ENCODE measurements at places on chromosomes 1 and 21.

DNA sequence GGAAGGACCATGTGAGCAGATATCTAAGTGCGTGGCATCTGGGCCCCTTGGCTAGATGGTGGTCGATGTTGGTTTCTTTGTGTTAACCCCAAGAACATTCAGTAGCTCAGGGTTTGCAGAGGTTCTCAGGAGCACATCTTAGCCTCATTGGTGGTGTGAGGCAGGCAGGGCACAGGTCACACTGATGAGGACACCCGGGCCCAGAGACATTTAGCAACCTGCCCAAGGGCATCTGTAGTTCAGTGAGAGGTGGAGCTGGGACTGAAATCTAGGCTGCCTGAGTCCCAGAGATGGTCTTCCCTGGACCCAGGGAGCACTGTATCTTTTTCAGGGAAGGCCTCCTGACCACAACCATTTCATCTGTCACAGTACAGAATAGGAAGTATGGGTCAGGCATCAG, 859 bp upstream of the SLC5A9 start:
- no peak for DNase-seq

- DNase-seq: no peak
Measured at GRCh38 chr1:64699327-64699726, 45.5 kb upstream of the RAVER2 start.

- no peak for DNase-seq
Measured at GRCh38 chr1:51433269-51433971, 85.6 kb downstream of the EPS15 start.

DNA sequence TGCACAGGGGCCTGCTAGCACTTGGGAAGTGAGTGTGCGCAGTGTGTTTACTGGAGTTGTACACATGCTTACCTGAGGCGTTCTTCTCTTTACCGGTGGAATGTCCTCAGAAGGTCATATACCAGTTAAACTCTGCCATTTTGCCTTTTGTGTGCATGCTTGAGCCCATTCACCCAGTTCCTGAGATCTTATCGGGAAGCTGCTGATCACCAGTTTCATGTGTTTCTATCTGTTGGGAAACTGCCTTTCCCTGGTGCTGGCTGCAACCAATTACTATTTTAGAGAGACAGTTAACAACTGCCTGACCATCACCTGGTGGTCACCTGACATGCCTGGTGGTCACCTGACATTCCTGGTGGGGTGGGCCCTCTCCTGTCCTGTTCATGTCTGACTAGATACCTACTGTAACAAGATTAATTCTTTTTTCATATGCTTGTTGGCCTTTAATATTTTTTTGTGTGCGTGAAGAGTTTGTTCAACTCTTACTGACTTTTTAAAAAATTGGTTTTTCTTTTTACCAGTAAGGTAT, 137.0 kb downstream of the RASAL2 start:
- DNase-seq: no peak

GRCh38 chr1:90045853-90046563, 51.1 kb downstream of the ZNF326 start:
- no peak for DNase-seq

- DNase-seq: no peak
Measured at GRCh38 chr21:26019236-26019635, 151.3 kb downstream of the APP start.

DNA sequence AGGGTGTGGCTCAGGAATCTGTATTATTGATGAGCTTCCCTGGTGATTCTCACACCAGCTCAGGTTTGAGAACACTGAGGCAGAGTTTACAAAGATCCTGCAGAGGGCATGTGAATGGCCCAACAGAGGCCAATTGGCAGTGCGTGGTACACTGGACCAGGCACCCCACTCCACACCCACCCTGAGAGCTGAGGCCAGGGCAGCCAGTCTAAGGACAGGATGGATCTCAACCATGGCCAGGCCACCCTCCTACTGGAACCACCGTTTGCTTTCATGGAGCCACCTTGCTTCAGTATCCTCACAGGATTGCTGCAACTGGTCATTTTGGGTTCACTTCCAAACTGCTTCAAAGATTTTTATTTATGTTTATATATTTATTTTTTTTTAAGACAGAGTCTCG, 7.3 kb upstream of the RASSF5 start:
- DNase-seq: no peak

- DNase-seq: no peak
Measured at GRCh38 chr1:90412563-90412962, 304.5 kb downstream of the BARHL2 start.

GRCh38 chr1:224541901-224542630, 74.1 kb upstream of the CNIH3 start:
- no peak for DNase-seq

- DNase-seq: no peak
Measured at GRCh38 chr1:93328809-93329760, 16.6 kb upstream of the DR1 start.

DNA sequence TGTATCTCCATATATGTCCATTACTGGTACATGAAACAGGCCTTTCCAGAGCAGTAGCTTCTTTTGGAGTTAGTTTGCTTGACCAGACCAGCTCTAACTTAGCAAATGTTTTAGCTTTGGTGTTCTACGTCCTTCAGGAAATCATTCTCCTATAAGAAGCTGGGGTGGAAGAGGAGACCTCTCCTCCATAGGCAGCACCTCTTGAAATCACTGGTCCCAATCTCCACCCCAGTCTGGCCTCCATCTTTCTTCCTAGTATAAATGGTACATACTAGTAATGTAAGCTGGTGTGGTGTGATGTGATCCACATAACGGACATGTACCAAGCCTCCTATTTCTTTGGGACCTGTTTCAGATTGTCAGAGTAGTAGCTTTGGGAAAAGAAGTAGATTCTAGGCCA, 171.4 kb downstream of the DHRS3 start:
- no peak for DNase-seq

- no peak for DNase-seq
Measured at GRCh38 chr1:3523980-3524379, 69.5 kb downstream of the ARHGEF16 start.

DNA sequence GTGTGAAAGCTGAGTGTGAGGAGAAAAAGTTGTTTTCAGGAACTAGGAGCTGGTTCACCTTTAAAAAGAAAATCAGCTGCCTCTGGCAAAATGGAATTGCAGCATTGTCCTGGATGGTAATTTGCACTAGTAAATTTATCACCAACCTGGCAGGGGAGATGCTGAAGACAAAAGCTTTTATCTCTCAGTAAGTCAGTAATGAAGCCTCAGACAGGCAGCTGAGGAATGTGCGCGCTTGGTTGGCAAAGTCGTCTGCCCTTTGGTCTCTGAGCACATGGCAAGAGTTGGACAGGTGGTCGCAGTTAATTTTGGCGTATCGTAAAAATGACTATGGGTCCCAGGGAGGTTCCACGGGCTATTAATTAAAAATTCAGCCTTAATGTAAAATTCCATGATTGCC, 131.9 kb downstream of the BACH1 start:
- DNase-seq: no peak

- DNase-seq: no peak
Measured at GRCh38 chr1:205012391-205013140, 30.4 kb upstream of the CNTN2 start.

- no peak for DNase-seq
Measured at GRCh38 chr1:238628110-238628509, 737.4 kb upstream of the ZP4 start.

- DNase-seq: no peak
Measured at GRCh38 chr1:64651841-64652240, 93.0 kb upstream of the RAVER2 start.

GRCh38 chr1:74703386-74704182, 29.3 kb downstream of the CRYZ start:
- DNase-seq: no peak

DNA sequence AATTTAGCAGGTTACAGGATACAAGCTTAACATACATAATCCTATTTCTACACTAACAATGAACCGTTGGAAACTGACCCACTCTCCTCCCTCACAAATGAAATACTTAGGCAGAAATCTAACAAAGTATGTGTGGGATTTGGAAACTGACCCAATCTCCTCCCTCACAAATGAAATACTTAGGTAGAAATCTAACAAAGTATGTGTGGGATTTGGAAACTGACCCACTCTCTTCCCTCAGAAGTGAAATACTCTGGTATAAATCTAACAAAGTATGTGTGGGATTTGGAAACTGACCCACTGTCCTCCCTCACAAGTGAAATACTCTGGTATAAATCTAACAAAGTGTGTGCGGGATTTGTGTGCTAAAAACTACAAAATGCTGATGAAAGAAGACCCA, 60.3 kb downstream of the TRAF5 start:
- no peak for DNase-seq

GRCh38 chr21:40615505-40616376, 231.2 kb downstream of the DSCAM start:
- DNase-seq: no peak

- DNase-seq: no peak
Measured at GRCh38 chr1:219352961-219353651, 179.4 kb downstream of the LYPLAL1 start.

- no peak for DNase-seq
Measured at GRCh38 chr1:239987103-239987745, 104.5 kb upstream of the FMN2 start.

DNA sequence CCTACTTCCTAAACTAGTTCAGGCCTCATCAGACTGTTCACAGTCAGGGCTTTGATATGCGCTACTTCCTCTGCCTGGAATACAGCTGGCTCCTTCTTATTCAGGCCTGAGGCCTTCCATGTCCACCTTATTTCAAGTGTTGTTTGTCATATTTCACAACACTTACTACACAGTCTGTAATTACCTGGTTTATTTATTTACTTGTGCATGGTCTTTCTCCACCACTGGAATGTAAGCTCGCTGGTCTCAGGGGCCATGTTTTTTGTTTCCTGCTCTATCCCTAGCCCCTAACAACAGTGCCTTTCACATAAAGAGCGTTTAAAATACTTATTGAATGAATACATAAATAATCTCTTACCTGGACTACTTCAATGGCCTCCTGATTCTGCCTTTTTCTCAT, 4.6 kb upstream of the SRSF4 start:
- DNase-seq: no peak

GRCh38 chr1:15094719-15095495, 58.6 kb upstream of the TMEM51 start:
- no peak for DNase-seq

GRCh38 chr1:234040446-234041317, 136.2 kb downstream of the SLC35F3 start:
- no peak for DNase-seq

DNA sequence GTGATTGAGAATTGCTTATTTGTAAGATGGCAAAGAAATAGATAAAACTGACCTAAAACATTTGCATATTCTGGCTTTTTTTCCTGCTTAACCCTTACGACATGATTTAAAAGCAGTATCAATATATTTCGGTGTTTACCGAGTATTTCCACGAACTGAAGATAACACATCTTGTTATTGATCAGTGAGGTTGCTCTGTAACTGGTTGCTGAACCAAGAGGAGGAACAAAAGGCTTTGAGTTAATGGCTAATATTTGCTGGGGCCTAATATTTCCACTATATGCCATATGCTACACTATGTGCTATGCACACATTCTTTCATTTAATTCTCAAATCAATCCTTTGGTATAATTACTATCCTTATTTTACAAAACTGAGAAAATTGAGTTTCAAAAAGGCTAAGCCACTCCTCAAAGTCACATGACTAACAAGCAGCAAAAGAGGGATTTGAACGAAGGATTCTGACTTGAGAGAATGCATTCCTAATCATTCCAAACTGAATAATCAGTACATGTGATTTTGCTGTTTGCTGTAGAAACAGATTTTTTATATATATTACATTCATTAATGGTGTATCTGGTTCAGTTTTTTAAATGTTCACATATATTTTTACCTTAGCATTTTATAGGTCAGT, 346.0 kb downstream of the USP25 start:
- DNase-seq: no peak

- DNase-seq: no peak
Measured at GRCh38 chr21:29616209-29616751, 317.6 kb downstream of the BACH1 start.

GRCh38 chr21:38385427-38386175, 112.7 kb downstream of the ERG start:
- DNase-seq: no peak

GRCh38 chr21:24590261-24590660, 1017.0 kb downstream of the MRPL39 start:
- no peak for DNase-seq

DNA sequence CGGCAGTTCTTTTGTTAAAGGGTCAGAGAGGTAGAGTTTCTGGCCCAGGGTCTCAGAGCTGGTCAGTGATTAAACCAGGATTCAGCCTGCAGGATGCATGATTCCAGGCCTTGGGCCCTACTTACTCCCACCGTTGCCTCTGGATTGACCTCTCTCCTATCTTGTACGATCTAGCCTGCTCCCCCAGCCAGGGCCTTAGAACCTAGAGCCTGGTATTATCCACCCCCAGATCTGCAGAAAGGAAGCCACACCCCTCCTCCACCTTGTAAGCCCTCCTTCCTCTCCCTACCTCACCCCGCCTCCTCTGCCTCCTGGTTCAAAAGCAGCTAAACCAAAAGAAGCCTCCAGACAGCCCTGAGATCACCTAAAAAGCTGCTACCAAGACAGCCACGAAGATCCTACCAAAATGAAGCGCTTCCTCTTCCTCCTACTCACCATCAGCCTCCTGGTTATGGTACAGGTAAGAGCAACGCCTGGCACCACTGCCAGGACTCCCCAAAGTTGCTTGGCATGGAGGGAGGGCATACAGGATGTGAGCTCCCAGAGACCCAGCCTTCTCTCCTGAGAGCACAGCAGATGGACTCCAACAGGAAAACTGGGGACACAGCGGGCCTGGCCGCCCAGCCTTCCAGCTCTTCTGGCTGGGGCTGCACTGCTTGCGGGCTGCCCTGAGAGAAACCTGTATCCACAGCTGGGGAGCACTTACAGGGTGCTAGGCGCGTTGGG, at the start of gene CD52:
Gene CD52, plus strand, starts transcription at position 347 of the 726 bp plus-strand sequence. Its CDS starts 60 bp downstream, at position 407.
- no peak for DNase-seq
